Stimulated activated CD4-positive, alpha-beta T cell treated with anti-CD3 and anti-CD28 coated beads, Interleukin-4, amount 100 ng/mL, for 1 hour (primary cell): ENCODE measurements at places on chromosomes 5 and 9.

- DNase-seq, result no peak
Observed at GRCh38 chr9:135214706-135215105, 127.2 kb downstream of the OLFM1 start.

GRCh38 chr9:129382281-129383018, 204.4 kb upstream of the IER5L start:
- DNase-seq, result no peak

DNA sequence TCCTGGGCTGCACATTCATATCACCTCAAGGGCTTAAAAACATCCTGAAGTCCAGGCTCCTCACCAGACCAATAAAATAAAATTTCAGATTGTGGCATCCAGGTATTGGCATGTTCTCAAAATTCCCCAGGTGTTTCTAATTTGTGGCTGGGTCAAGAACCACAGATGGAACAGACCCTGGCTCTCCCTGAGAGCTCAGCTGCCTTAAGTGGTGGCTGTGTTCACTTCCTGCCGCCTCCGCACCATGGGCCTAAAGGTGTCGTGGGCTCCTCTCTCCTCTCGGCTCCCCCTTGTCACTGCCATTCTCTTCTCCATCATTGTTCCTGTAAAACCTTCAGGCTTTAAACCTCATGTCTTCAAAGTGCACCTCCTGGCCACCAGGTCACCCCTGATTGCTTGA, 17.8 kb upstream of the CCNJL start:
- no peak for DNase-seq

- no peak for DNase-seq
Observed at GRCh38 chr9:121888438-121888775, 204.7 kb downstream of the TTLL11 start.

DNA sequence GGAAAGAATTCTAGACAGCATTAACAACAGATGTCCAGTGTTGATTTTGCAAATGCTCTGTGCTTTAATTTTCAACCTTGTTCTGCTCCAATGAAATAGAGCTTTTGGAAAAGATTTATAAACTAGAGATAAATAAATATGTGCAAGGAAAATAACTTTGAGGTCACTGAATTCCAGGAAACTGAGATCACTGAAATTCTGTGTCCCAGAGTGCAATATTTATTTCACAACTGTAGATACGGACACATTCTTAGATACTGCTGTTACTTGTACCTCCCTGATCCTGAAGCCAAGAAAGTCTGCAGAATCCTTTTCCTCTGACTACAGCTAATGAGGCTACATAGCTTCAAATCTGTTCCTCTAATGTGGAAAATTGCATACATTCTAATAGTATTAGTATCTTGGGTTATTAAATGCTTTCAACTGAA, 222.9 kb downstream of the DOCK8 start:
- DNase-seq, result no peak

- no peak for DNase-seq
Observed at GRCh38 chr5:37214550-37214949, 34.6 kb downstream of the CPLANE1 start.

- no peak for DNase-seq
Observed at GRCh38 chr5:71652803-71653543, 65.8 kb downstream of the MCCC2 start.

DNA sequence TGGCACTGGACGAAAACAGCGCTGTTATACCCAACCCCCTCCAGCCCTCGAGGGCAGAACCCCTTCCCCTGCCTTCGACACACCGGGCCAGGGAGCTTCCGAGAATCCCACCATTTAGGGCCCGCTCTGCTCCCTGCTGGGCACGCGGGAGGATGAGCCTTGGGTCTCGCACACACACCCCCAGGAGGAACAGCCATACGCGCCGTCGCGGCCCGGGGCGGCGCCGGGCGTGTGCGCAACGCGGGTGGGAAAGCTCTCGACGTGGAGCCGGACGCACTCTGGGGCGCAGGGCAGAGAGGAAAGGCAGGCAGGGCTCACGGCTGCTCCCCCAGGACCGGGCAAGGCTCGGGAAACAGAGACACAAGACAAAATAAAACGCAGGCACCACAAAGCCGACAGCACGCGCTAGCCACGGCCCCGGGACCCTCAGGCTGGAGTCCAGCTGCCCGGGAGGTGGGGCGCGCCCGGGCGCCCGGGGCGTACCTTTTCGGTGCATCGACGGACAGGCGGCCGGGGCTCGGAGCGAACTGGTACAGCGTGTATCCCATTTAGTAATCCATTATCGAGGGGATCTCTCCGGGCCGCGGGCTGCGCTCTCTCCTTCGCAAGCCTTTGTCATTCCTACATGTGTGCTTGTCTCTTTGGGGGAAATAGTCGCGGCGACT, 789 bp downstream of the SEMA6A start:
- DNase-seq, result no peak

DNA sequence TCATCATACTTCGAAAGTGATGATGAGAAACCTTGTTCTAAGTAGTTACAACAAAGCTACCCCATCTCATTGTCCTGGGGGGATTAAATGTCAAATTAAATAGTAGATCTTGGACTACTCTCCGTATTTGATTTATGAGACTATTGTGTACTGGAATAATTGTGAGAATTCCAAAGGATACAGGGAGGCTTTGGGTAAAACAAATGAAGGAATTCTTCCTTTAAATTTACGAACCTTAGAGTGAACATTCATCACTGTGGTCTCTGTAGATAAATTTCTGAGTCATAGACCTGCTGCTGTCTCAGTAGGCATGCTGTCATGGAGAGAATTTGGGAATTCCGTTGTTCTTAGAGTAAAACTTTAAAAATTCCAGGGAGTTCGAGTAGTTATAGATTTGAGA, 836.2 kb downstream of the DNAH5 start:
- no peak for DNase-seq
